Activated naive CD4-positive, alpha-beta T cell treated with anti-CD3 and anti-CD28 coated beads, Interleukin-2, amount 50 U/mL, for 72 hours (primary cell): ENCODE measurements at places on chromosomes 2 and 18.

DNA sequence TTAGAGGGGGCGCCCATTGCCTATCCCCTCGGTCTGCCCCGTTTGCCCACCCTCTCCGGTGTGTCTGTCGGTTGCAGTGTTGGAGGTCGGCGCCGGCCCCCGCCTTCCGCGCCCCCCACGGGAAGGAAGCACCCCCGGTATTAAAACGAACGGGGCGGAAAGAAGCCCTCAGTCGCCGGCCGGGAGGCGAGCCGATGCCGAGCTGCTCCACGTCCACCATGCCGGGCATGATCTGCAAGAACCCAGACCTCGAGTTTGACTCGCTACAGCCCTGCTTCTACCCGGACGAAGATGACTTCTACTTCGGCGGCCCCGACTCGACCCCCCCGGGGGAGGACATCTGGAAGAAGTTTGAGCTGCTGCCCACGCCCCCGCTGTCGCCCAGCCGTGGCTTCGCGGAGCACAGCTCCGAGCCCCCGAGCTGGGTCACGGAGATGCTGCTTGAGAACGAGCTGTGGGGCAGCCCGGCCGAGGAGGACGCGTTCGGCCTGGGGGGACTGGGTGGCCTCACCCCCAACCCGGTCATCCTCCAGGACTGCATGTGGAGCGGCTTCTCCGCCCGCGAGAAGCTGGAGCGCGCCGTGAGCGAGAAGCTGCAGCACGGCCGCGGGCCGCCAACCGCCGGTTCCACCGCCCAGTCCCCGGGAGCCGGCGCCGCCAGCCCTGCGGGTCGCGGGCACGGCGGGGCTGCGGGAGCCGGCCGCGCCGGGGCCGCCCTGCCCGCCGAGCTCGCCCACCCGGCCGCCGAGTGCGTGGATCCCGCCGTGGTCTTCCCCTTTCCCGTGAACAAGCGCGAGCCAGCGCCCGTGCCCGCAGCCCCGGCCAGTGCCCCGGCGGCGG lies 1.7 kb downstream of the MYCN start:
- peak; percentile 14 for DNase-seq

GRCh38 chr2:160657196-160657595 lies 163.6 kb upstream of the RBMS1 start:
- DNase-seq = no peak

DNA sequence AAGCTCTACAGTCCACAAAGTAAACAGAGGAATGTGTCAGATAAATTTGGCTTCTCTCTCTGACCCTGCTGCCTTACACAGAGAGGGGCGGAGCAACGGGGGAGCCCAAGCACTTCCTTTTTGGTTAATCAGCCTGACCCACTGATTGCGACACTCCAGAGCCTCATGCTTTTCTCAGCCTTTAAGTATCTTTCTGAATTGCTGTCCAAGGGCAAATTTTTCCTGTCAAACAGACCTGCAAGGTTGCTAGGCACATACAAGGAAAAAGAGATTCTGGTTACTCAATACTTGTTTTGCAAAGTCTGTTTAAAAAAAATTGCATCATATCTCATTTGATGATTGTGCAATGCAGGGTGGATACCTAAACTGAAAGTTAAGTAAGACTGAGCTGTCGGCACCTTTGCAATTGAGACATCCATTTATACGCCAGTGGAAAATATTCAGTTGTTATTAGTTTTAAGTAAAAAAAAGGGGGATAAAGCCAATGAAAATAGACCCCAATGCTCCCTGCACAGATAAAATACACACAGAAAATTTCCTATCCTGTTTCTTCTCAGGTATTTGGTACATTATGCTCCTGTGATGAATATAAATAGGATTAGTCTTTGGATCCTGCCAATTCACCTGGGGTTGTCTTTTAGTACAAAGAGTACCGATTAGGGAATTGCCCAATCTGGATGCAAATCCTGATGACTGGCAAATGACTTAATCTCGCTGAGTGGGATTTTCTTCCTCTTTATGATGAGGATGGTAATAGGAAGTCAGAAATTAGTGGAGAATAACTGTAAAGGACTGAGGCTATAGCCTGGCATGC lies 260.2 kb upstream of the TRIB2 start:
- DNase-seq = peak; percentile 61

DNA sequence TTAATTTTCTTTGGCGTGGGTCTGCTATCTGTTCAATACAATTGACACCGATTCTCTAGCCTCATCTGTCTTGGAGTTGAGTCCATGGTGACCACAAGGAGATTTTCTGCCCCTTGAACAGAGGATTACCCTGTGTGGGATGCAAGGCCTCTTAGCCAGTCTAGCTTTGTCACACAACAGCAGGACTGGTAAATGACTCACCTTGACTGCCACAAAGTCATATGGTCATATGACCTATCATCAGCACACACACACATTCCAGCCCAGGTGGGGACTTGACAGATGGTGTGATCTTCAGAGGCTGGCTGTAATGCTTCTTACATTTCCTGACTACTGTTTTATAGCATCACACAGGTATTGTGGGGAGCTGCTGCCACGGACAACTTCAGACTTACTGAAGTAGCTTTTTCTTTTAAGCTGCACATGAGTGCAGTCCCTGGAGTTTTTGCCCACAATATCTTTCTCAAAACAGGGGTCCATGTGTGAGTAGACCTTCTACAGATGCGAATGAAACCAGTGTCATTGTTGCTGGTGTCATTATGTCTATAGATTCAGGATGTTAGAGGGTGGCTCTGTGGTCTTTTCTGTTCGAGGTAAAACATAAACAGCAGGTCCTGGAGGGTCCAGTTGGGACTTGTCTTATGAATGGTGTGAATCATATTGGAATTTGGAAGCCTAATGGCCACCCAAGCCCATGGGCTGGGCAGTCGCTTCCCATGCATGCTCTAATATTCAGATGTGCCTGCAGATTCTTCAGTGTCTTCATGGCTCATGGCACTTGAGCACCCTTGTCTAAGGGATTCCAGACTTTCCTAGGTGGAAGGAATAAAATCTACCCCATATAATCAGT lies 18.6 kb upstream of the ACOXL start:
- no peak for DNase-seq

GRCh38 chr2:164642268-164642667 lies 21.0 kb upstream of the GRB14 start:
- no peak for DNase-seq

DNA sequence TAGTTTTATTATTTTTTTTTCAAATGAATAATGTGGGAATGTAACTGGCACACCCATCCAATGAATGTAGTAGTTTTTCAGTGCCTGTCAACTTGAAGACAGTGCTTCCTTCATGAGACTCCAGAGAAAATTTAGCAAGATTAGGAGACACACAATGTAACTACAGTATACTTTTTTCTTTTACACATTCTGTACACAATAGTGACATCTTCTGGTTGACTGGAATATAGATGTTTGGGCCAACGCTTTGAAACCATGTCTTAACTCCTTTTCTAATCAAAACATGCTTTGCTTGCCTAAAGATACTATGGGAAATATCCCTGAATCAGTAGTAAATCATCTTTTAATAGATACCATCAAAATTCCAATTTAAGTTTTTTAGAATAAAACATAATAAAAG lies 229.5 kb upstream of the ZC3H15 start:
- no peak for DNase-seq

- no peak for DNase-seq
These were observed 95.6 kb upstream of the KCNH7 start for GRCh38 chr2:162934191-162934590.

GRCh38 chr2:18934886-18935285 lies 345.5 kb upstream of the NT5C1B start:
- DNase-seq = no peak

DNA sequence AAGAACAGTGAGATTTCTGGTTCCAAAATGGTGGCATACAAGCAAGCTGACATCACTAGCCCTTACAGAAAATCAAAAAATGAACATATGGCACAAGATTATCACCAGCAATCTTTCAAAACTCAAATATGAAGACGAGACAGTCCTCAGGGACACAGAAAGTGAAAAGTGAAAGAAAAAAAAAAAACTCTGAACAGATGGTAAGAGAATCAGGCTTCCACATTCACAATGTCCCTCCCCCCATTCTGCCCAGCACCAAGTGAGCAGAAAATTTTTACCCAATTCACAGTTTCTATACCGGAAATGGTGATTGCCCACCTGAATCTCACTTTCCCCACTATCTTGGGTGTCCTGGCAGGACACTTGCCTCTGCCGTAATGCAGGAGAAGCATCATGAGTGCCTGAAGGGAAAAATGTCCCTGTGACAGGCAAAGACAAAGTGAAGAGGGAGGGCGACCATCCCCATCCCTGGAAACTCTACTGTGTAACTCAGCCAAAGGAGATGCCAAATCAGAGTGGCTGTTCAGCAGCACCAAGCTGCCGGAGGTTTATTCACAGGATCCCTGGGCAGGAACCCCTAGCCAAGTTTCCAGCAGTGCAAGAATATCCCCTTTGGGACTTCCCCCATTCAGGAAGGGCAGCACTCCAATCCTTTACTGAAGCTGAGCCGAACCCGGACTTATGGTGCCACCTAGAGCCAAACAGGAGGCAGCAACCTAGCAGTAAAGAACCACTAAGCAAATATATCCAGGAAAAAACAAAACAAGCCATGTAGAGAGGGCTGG lies 312.2 kb downstream of the LRATD1 start:
- no peak for DNase-seq

- DNase-seq = no peak
These were observed 148.3 kb downstream of the LAMA3 start for GRCh38 chr18:23837591-23837990.

- peak; percentile 53 for DNase-seq
These were observed 86.0 kb downstream of the RBMS1 start for GRCh38 chr2:160407393-160408172.

- no peak for DNase-seq
These were observed 478.7 kb upstream of the POU3F3 start for GRCh38 chr2:104375206-104375605.

GRCh38 chr2:238688193-238689153 lies 159.4 kb upstream of the TWIST2 start:
- no peak for DNase-seq

- DNase-seq = no peak
These were observed 1621.3 kb downstream of the SUCLG1 start for GRCh38 chr2:82837588-82838304.

DNA sequence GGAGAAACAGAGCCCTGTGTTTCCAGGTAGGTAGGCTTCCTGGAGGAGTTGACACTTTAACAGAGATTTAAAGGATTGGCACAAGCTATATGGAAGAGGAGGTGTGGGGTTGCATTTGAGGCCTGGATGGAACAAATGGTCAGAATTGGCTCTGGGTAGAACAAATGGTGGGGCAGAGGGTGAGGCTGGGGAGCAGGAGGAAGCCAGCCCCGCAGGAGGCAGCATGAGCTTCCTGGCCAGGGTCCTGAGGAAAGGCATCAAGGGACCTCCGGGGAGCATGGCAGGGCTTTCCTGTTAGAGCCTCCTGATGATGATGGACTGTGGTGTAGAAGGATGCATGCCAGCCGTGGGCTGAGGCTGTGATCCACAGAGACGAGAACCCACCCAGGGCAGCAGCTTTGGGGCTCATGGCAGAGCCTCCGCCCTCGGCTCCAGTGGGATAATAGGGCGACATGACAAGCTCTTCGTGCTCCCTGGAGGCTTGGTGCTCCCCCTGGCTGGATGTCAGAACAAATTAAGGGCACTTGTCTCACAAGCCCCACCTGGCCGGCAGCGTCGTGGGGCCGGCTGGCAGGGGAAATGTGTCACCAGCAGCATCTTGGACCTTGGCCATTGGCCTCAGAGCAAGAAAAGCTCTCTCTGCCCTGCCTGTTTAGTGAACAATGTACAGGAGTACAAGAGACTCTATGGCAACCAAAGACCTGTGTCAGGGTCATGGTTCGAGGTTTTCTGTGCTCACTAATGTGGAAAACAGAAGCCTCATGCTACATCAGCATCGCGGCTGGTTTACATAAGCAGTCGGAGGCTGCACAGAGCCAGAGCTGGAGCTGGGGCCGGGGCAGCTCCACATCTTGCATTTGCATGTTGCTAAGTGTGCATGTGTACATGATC lies 153.5 kb downstream of the MYCN start:
- no peak for DNase-seq

DNA sequence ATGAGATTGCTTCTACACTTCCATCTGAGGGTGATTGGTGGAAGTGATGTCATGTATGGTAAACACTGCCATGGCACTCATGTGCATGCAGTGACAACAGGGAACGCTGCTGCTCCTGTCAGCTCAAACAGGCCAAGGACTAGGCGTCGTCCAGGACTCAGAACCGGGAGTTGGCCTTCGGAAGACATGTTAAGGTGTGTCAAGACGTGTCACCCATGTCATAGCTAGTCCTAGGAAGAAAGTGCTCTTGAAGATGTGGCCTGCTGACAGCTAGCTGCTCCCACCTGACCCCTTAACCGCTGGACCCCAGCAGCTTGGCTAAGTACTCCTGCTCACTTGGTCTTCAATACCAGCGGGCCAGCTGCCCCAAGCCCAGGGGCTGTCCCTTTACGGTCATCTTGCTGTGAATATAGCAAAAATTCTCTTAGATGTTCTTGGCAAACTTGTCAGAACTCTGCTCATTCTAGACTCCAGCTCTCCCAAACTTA lies 6.3 kb upstream of the NOSTRIN start:
- no peak for DNase-seq

DNA sequence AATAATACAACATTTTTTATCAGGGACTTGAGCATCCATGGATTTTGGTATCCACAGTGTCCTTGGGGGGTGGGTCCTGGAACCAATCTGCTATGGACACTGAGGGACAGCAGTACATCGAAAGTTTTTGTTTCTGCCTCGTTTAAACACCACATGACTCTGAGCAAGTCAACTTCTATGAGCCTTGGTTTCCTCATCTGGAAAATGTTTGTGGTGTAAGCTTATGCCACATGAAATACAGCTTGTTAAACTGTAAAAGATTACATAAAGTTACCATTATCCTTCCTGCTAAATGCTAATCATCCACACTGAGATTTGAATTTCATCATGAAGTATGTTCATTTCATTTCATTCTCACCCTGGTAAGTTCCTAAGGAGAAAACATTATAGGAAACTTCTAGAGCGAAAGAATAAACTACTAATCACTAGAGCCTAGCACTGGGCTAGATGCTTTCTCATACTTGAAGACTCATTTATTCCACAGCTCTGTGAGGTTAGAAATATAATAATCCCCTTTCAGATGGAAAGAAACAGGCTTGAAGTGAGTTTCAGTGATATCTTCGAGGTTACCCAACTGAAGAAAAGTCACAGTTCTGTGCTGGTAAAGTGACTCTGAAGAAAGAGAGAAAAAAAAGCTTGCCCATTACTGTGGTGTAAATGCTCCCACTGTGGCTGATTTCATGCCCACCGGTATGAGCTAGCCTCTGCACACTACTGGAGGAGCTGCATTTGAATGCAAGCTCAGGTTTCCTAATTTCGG lies 29.2 kb downstream of the MCFD2 start:
- no peak for DNase-seq

DNA sequence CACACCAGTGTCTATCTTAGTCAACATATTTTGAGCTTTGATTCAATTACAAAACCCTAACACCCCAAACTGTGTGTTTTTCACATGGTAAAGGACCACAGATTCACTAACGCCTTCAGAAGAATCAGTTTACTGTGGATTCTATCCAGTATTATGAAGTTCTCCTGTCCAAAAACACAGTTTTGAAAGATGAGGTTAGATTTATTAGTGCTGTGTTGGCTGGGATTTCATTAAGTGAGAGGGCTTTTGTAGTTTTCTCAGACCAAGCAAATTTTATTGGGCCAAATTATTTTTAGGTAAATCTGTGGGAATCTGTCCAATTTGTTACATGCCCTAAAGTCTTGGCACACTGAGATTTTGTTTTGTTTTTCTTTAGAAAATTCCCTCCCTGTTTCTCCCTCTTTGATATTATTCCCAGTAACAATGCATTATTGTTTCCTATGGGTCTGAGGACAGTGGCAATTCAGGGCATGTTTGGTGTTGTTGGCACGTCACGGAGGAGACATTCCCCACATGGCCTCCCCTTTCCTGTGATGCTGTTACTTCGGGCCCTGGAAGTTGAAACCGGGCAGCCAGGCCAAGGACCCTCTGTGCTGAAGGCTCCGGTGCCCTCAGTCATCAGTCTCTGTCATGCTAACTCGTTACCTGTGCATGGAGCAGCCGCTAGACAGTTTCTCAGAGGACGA lies 87.5 kb upstream of the ALKAL2 start:
- no peak for DNase-seq
